ENCODE measurements at places on chromosomes 4 and X.

DNA sequence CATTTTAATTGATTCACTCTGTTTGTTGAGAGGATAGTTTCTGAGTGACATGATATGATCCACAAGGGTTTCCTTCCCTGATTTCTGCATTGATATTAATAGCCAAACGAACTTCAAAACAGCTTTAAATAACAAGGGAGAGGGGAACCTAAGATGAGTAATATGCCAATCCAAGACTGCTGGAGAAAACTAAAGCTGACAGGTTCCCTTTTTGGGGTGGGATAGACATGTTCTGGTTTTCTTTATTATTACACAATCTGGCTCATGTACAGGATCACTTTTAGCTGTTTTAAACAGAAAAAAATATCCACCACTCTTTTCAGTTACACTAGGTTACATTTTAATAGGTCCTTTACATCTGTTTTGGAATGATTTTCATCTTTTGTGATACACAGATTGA, 182.2 kb downstream of the AR start:
- DNase-seq, result no peak

DNA sequence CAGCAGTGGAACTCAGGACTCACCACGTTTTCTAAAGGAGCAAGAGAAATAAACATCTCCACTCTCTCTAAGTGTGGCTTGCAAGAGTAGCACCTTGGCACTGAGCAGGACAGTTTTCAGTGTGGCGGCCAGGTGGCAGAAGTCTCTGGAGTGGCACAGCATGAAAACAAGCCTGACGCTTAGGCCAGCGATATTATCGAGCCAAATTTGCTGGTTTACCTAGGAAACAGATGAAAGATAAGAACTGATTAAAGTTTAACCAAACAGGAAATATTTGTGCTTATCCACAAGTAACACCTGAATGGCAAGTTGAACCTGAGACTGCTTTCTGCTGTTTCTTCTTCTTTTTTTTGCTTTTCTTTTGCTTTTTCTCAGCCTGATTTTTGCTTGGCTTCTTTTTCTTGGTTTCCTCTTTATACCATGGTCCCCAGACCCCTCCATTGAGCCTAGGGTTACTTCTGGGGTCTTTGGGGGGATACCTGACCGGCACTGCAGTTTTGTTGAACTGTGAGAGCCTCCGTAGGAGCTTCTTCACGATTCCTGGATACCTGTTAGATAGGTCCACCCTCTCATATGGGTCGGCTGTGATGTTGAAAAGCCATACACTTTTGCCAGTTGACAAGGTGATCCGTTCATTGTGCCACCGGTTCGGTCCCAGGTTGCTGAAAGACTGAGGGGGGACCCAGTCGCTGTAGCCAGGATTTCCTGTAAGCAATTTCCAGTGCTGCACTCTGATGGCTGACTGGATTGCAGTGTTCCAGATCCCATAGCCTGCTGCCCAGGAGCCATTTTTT, 77.3 kb downstream of the ARSJ start:
- DNase-seq, result no peak

DNA sequence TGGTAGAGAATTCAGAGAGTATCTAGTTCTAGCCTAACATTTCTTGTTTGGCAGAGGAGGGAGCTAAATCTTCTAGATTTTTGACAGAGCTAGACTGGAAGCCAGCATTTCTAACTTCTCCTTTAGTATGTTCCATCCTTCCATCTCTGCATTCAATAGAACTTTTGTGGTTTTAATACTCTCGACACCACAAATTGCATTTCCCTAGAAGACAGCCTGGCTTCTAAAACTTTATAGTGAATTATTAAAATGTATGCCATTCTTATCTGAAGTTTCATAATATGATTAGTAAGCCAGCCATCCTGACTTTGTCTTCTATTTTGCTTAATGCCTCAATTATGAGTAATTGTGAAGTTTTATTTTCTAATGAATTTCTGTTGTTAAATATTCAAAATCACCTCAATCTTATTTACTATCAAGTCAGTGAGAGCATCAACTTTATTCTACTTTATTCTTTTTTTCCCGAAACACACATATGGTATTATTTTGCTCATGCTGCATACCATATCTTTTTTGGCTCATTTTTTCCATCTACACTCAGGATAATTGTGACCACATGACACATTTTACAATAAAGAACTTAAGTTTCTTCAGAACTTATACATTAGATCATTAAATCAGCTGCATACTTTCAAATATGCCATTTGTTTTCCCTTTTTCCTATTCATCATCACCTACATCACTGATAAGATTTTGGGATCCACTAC, 30.2 kb downstream of the EDNRA start:
- DNase-seq, result no peak

DNA sequence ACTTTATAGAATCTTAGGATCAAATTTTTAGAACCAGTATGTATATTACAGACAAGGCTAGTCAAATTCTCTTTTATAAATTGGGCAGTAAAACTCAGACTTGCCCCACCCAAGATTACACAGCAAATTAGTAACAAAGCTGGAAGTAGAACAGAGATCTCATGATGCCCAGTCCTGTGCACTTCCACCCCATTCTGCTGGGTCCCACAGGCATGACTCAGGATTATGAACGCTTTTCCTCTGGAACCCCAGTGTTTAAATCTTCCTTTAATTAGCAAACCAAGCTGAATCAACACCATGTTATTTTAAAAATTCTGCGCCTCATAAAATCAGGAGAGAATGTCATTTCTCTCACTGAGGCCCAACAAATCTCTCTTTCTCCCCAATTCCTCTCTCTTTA, 1.5 kb upstream of the IL13RA2 start:
- no peak for DNase-seq

- no peak for DNase-seq
Measured at GRCh38 chrX:4670606-4671005, 957.2 kb upstream of the PRKX start.

DNA sequence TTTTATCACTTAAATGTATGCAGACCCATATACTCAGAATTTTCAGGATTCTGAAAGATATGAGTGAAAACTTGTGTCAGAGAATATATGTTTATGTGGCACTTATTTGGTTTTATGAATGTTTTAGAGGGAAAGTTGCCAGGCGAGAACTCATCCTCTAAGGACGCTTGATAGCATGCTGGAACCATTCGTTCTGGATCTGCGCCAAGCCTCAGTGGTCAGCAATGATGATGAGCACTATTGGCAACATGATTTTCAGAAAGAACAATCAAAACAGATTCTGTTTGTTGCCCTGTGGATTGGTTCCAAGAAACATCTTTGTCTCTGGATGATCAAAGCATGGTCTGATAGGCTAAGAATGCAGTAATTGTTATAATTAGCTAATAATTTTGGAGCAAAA, 32.1 kb upstream of the RAPGEF2 start:
- DNase-seq, result no peak

Measured in thoracic aorta (tissue), 2 donors.